ENCODE measurements at places on chromosomes 5 and 9.

- no peak for DNase-seq
Observed at GRCh38 chr5:72383280-72383679, 63.1 kb downstream of the PTCD2 start.

DNA sequence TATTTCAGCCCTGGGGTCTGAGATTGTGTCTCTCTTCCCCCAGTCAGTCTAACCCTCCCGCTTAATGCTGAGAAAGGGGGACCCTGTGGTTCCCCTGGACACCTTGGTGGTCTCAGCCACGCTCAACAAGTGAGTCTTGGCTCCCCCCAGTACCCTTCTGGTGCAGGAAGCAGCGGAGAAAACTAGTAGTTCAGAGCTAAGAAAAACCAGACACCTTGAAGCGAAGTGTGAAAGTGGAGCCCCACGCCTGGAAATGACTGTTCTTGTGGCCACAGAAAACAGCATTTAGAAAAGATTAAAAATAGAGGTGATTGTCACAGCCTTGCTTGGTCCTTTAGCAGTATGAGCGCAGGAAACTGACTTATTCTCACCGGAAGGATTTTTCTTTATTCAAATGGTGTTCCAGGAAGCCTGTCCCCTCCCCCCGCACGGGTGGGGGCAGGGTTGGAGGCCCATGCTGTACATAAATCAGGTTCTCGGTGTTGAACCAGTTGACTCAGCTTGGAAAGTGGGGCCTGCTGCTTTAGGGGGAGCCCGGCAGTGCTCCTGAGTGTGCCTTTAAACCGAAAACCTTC, 8.1 kb downstream of the ARPC5L start:
- DNase-seq: no peak

GRCh38 chr9:124558777-124559470, 51.7 kb upstream of the NR5A1 start:
- no peak for DNase-seq

DNA sequence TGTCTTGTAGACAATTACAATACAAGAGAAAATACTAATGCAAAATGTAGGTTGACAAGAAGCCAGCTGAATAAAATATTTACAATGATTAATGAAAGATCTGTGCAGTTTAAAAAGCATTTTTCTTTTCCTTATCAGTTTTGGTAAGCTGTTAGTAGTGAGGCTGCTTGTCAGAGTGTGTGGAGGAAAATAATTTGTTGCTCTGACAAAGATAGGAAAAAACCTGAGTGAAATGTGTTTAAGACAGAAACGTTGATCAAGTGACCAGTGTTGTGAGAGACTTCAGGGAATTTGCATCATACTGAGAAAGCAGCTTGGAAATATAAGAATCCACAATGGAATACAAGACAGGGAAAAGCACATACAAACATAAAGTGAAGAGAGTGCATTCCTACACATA, 360.3 kb upstream of the CDH18 start:
- DNase-seq: no peak

DNA sequence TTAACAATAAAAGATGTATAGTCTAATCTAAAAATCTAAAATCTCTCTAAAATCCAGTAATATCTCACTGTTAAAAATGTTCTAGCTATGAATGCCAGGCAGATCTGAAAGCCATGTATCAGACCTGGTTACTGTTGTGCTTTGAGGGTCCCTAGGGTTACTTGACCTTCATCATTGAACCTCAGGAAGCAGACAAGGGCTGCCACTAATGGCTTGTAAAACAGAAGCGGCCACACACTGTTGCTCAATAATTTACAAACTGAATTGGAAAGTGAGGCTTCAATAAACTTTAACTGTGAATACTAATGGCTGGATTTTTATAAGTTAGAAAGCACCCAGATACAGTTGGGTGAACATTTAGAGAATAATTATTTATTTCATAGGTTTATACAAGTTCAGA, 198.0 kb upstream of the RPS23 start:
- no peak for DNase-seq

DNA sequence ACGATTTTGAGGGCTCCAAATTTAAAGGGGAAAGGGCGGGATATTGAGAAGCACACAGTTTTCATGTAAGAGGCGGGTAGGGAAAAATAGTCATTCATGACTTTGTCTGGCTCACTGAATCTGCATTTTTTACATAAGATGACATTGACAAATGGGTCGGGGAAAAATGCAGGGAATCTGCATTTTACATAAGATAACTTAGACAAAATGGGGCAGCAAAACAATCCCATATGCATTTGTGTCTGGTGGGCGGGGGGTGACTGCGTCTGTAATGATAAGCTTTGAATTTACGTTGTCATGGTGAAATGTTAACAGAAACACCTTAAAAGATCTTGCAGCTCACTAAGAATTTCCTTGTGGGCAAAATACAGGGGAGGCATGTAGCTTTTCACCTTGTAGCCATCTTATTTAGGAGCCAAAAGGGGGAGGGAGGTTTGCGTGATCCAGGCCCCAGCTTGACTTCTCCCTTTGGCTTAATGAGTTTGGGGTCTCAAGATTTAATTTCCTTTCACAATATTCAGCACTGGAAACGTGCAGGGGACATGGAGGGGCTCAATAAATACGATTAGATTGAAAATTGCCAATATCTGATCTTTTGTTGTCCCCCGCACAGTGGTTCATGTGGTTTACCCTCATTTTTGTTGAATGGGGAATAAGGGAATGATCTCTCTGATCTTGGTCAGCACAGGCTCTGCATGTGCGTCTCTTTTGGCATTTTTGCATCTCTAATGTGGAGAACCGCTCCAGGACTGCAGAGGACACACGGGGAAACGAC, 41.1 kb upstream of the GADD45G start:
- no peak for DNase-seq

DNA sequence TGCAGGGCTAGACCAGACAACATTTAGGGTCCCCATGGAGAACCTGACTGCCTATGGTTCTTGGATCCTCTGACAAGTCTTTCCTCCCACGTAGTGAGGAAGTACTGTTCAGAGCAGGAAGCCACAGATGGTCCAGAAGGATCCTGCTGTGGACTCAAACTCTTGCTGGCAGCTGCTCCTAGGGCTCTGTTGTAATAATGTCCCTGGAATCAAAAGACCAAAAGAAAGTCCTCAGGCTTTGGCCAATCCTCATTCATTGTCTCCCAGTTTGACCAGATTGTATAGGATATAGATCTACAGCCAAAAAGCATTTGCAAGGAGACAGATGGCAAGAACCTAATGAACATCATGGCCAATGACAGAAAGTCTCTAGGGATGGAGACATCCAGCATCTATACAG, 53.9 kb downstream of the SEMA6A start:
- DNase-seq: no peak

DNA sequence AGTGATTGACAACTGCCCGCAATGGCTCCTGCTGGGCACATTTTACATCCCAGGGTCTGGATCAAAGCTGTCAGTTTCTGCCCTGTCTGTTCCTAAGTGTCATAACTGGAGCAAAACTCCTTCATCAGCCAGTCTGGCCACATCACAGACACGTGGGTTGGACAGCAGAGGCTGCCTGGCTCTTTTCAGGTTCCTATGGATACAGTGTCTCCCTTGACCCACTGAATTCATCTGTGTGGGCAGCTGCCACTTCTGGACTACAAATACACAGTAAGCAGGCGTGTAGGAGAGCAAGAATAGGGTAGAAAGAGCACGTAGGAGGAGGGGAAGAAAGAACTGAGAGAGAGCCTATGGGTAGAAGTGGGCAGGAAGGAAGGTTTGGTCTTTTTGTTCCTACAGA, 238.0 kb downstream of the ENC1 start:
- peak; percentile 33 for DNase-seq

- no peak for DNase-seq
Observed at GRCh38 chr9:93236541-93237206, 52.7 kb downstream of the WNK2 start.

DNA sequence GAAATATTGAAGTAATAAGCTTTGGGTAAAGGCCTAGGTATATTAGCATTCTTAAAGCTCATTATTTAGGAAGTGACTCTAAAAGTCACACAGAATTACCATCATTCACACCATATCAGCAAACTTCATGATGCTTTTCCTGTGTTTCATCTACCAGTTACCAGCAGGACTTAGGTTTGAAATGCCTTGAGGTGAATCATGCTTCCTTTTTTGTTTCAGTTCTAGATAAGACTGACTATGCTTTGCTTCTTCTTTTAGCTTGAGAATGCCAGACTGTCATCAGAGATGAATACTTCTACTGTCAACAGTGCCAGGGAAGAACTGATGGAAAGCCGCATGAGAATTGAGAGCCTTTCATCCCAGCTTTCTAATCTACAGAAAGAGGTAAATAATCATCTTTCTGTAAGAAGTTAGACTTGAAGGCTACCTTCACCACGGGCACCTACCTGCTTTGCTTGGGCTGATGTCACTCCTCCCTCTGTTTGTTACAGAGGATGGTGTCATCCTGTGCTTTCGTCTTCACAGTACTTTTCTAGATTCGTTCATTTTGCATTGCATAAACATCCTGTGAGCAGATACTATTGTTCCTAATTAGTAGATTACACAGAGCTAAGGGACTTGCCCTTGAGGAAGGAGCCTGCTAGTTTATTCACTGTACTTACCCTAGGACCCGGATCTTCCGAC, 34.7 kb downstream of the LMNB1 start:
- DNase-seq: no peak

GRCh38 chr5:102865510-102866236, 110.6 kb downstream of the PAM start:
- DNase-seq: peak; percentile 23
